ENCODE measurements at places on chromosomes 1 and 21.

DNA sequence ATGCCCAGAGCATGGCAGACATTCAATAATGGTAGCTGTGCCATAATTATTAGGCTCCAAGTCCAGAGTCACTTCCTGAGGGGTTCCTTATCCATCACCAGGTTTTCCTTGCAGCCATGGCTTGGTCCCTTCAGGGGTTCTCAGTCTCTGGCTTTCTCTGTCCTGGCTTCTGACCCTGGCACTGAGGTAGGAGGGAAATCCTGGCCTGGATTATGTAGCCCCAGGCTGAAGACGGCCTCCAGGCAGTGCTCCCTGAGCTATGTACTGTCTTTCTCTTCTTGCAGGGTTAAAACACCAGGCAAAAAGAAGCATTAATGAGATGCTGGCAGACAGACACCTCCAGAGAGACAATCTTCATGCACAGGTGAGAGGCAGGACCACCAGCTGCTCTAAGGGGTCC, 9.5 kb upstream of the PADI3 start:
- DNase-seq, result no peak

GRCh38 chr1:184405094-184405800, 18.4 kb downstream of the C1orf21 start:
- DNase-seq, result no peak

- no peak for DNase-seq
Observed at GRCh38 chr1:169018751-169019150, 87.7 kb upstream of the ATP1B1 start.

DNA sequence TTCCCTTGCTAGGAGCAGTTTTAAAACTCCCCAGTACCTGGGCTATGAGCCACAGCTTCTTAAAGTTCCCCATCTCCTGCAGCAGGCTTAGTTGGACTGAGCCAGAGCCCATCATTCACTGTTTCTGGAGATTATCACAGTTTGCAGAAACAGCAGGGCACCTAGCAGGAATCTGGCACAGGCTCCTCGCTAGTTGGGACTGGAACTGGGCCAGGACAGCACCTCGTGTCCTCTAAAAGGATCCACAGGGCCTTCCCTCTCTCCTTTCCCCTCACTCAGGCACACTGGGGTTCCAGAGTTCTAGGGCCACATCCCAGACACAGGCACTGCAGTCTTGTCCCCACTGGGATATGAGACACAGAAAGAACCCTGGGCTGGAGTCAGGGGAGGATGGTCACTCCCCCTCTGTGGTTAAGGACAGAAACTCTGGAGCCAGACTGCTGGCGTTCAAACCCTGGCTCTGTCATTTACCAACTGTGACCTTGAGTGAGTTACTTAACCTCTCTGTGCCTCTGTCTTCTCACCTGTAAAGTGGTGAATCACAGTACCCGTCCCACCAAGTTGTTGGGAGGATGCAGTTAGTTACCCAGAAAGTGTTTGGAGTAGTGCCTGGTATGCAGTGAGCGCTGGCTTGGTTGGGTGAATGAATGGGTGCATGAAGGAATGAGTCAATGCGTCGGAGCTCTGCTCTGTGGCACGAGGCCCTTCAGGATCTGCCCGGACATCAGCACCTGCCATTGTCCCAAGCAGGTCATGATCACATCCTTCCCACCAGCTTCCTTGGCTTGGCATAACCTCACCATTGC, 18.8 kb upstream of the ECE1 start:
- DNase-seq, result no peak

- no peak for DNase-seq
Observed at GRCh38 chr1:28895896-28896608, 18.3 kb upstream of the EPB41 start.

DNA sequence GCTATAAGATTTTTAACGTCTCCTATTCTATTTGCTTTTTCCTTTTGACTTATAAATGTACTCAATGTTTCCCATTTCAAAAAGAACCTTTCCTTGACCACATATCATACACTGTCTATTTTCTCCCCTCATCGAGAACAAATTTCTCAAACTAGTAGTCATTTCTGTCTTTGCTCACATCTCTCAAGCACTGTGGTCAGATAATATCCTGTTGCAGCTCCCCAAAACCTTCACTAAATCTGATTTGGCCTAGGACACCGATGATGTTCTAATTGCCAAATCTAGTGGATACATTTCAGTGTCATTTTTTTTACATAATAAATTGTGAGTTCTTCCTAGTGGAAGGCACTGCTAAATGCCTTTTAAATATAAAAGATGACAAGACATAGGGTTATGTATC, 19.4 kb downstream of the CXADR start:
- no peak for DNase-seq

DNA sequence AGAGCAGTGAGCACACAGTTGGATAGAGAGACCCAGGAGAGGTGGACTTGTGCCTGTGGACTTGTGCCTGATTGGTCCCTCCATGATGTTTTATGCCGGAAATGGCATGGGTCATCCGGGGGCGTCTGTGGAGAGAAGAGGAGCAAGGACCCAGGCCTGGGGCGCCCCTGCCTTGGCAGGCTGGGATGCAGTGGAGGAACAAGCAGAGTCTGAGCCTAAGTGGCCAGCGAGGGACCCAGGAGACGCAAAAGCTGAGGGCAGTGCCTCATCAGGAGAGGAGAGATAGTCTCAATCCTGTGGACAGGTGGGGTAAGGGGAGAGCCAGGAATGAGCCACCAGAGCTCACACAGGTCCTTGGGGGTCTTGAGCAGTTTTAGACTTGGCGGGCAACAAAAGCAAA, 146.9 kb downstream of the PCBP3 start:
- no peak for DNase-seq

GRCh38 chr1:92459871-92460320, 26.8 kb downstream of the GFI1 start:
- DNase-seq, result no peak

DNA sequence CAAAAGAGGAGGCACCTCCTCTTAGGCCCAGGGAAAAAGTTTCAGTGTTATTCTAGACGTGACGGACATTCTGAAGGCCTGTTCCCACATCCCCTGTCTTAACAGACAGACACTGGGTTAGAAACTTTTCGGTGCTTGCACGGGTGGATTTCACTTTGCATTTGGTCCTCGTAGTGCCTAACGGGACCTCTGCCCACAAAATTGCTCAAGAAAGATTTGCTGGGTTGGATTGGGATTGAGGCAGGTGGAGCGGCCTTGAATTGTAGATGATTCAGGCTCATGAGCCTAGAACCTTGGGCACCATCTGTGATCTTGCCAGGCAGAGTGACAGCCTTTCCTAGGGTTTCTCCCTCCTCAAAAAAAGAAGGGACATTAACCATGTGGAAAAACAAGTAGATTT, 2.8 kb downstream of the PLA2G5 start:
- DNase-seq, result no peak

DNA sequence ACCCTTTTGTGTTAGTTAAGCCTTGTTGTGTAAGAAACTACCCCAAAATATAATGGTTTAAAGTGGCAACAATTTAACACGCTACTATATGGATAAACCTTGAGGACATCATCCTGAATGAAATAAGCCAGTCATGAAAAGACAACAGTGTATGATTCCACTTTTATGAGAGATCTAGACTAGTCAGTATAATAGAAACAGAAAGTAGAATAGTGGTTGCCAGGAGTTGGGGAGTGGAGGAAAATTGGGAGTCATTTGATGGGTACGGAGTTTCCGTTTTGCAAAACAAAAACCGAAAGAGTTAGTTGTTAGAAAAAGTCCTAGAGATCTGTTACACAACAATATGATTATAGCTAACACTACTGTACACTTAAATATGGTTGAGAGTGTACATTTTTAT, 16.0 kb upstream of the CHIA start:
- DNase-seq, result no peak

DNA sequence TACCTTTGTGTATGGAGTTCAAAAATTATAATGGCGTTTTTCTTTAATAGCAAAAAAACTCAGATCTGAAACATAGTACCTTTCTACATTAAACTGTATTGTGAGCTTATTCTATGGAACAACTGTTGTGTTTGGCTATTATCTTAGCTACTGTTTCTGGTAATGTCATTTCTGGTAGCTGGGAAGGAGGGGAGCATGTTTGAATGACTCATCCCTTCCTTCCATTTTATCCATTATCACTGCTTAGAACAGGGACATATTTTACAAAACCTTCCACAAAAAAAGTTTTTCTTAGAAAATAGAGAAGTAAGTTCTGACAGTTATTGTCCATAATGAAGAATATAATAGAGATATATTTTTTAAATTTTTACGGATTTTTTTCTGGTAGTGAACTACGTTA, 128.3 kb downstream of the NRDC start:
- no peak for DNase-seq

GRCh38 chr1:46659307-46659870, 8.8 kb downstream of the ATPAF1 start:
- DNase-seq, result no peak

DNA sequence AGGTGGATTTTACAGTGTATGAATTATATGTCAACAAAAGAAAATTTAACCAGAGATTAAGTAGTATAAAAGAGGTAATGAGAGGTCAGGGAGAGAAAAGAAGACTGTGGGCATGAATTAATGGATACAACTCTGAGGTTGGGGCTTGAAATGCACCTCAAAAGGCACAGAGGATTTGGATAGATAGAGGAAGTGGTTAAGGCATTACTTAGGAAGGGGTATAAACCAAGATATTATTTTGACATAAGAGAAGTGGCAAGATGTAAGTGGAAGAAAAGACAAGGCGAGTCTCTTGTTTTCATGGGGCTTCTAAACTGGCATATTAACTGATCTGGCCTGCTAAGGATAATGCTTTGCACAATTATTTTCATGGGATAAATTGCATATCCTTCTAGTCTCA, 34.1 kb downstream of the RAP1A start:
- no peak for DNase-seq

- DNase-seq, result no peak
Observed at GRCh38 chr1:236137285-236137852, 5.0 kb upstream of the GPR137B start.

DNA sequence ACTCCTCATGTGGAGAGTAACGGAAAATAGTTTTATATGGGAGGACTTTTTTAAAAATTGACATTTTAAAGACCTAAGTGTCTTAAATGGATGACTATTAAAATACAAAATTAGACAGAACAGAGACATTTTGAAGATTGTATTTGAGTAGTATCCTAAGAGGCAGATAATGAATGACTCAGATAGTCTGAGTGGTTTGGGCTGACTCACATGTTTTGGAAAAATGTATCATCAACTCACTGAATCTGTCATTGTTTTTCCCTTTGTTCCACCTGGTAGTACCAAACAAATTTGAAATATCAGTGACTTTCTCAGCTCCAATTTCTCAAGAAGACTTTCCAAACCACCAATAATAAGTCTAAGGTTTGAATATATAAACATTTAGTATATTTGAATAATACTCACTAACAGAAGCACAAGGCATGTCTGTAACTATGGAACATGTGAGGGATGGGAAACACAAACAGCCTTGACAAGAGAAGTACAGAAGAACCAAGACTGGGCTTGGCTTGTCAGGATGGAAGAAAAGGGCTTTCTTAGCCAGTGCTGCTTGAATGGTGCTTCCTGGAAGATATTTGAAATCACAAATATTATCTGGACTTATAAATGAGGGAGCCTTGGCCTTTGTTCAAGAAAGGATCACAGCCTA, 90.6 kb downstream of the SGIP1 start:
- no peak for DNase-seq

DNA sequence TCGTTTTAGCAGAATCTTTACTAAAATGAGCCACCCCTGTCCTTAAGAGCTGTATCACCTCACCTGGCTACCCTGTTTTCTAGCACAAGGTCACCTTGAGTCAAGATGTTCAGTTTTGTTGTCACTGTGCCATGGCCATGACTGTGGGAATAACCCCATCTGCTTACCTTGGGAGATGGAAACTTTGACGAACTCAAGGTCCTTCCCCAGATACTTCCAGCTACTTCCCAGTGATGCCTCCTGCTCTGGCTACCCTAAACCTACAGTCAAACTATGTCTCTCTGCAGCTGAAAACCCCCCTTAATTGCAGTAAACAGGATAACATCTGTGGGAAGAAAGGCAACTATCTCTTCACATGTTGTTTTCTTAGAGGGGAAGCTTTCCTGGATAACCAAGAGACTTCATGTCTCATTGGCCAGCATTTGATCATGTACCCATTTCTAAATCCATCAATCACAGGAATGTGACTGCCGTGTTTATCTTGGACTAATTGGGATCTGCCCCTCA, 89.5 kb upstream of the C1orf21 start:
- DNase-seq, result no peak

- DNase-seq, result no peak
Observed at GRCh38 chr1:156439777-156440183, 60.8 kb downstream of the MEF2D start.

- no peak for DNase-seq
Observed at GRCh38 chr1:95111014-95111413, 6.1 kb upstream of the TLCD4 start.

DNA sequence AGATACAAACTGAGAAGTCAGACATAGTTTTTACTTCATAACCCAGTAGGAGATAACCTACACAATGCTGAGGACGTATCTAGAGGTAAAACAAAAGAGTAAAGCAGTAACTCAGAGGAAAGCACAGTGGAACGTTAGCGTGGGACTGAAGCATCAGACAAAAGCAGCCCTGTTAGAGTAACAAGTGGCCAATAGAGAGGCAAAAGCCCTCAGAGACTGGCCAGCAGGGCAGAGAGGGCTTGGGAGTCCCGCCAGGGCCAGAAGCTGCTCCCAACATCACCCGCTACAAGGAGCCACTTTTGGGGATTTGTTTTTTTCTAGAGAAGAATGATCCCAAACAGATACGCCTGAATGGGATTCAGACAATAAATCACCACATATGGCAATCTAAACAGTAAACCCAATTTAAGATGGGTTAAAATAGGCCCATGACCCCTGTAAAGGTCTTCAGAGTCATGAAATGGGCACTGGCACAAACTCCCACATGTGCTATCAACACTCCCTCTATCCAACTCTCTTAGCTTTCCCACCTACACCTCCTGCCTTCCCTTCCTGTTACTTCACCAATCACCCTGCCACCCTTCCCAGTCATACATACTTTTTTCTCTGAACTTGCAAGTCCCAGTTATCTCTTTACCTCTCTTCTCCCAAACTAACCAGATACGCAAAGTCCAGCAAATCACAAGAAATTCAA, 17.2 kb downstream of the TADA1 start:
- no peak for DNase-seq

- no peak for DNase-seq
Observed at GRCh38 chr1:164769486-164770130, 210.6 kb downstream of the PBX1 start.

GRCh38 chr1:188782220-188782841, 1695.3 kb downstream of the BRINP3 start:
- DNase-seq, result no peak

- DNase-seq, result no peak
Observed at GRCh38 chr1:15540186-15540585, 13.5 kb downstream of the DNAJC16 start.

- no peak for DNase-seq
Observed at GRCh38 chr1:210586771-210587170, 258.1 kb downstream of the HHAT start.

DNA sequence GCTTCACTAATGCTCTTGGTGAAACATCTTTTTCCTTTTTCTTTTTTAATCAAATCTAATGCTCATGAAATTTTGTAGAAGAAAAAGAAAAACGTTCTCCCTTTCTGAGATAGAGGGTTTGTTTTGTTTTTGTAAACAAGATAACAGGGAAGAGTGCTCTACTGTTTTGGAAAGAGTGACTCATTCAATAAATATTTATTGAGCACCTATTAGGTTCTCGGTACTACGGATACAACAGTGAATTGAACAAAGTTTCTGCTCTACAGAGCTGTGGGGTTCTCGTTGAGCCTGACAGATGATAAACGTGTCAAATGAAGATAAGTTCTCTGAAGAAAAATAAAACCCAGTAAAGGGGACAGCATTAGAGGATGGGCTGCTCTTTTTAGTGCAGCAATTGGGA, 7.0 kb downstream of the PGM1 start:
- DNase-seq, result no peak
